ENCODE measurements at places on chromosomes 16 and 17. TPM values are rescaled to one million over a fixed set of nuclear protein-coding genes. Genes with fewer than 3 reads are reported as not detected.

DNA sequence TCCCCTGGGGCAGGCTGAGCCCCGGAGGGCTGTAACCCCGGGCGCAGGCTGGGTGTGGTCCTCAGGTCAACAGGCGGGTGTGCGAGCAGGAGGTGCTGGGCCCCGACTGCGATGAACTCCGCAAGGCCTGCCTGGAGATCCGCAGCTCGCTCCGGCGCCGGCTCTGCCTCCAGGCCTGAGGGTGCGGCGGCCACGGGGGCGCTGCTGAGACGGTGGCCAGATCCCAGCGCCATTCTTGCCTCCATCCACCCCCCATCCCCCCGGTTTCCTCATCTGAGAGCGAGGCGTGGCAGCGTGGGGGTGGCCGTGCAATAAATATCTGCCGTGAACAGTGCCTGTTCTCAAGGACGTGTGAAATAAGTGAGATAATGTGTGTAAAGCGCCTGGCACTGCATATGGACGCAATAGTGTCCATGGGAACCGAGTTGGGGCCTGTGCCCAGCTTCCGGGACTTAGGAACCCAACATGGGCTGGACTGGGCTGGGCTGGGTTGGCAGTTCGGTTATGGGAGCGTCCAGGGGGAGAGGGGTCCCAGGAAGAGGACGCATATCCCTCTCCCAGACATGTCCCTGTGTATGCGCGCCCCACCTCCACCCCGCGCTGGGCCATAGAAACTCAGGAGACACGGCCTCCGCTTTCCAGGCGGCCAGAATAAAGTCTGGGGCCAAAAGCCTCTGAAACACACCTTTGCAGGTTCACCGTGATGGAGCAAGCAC, 15.0 kb downstream of the ZNF213 start:
- DNase-seq = no peak

DNA sequence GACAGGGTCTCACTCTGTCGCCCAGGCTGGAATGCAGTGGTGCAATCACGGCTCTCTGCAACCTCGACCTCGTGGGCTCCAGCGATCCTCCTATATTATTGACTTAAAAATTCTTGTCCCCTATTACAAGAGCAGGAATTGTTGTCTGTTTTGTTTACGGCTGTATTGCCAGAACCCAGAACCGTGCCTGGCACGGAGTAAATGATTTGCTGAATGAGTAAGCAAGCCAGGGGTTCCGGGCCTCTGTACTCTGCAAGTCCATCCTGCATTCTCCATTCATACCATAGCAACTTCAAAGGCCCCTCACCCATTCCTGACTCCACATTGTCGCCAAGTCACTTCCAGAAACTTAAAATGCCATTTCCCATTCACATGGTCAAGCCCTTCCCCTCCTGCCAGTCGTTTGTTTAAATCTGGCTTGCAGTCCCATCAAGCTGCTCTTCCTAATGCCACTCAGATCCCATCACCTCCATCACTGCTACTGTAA, 6.9 kb downstream of the ADCY9 start:
- DNase-seq = no peak

GRCh38 chr17:35795007-35795870, at the start of gene MMP28:
Gene MMP28 (minus strand): TSS chr17:35795641. CDS start chr17:35795377, 264 bp downstream.
- DNase-seq = no peak

GRCh38 chr16:57537194-57537505, 779 bp upstream of the CCDC102A start:
- no peak for DNase-seq

GRCh38 chr17:81648013-81648706, 8.2 kb downstream of the PDE6G start:
- DNase-seq = no peak

DNA sequence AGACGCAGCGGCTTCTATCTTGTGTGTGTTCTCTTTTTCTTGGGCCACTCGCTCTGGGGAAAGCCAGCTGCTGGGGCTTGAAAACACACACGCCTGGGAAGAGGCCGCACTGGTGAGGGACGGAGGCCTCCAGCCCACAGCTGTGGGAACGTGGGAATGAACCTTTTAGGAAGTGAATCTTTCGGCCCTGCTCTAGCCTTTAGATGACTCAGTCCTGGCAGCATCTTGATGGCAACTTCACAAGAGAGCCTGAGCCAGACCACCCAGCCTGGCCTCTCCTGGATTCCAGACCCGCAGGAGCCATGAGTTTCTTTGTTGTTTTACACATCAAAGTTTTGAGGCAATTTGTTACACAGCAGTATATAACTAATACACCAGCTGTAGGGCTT, 2.2 kb upstream of the PDPK1 start:
- DNase-seq = no peak

YPEL2 gene
- 36.1 TPM for polyA plus RNA-seq

GRCh38 chr16:14324581-14324980, 253.5 kb downstream of the MRTFB start:
- DNase-seq = no peak

DNA sequence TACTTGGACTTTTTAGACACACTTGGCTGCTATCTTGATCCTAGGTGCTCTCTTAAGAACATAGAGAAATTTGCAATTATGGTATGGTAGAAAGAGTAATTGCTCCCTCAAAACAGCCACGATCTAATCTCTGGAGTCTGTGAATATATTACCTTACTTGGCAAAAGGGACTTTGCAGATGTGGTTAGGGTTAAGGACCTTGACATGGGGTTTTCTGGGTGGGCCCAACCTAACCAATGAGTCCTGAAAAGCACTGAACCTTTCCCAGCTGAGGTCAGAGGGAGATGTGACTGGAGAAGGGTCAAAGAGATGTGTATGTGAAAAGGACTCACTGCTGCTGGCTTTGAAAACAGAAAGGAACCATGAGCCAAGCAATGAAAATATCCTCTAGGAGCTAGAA, 26.7 kb upstream of the MED13 start:
- no peak for DNase-seq

TAC4 gene
- 0.67 TPM for polyA plus RNA-seq

CA4 gene
- 52.4 TPM for polyA plus RNA-seq

KCNJ2 gene
- polyA plus RNA-seq = 1.9 TPM

GRCh38 chr17:8518850-8519249, 83.2 kb downstream of the NDEL1 start:
- no peak for DNase-seq

GRCh38 chr16:66809765-66810164, 8.4 kb upstream of the TERB1 start:
- DNase-seq = no peak

GRCh38 chr17:57868007-57868909, 18.4 kb upstream of the MRPS23 start:
- DNase-seq = no peak

GRCh38 chr16:72473631-72474030, 301.7 kb upstream of the PMFBP1 start:
- DNase-seq = no peak

DNA sequence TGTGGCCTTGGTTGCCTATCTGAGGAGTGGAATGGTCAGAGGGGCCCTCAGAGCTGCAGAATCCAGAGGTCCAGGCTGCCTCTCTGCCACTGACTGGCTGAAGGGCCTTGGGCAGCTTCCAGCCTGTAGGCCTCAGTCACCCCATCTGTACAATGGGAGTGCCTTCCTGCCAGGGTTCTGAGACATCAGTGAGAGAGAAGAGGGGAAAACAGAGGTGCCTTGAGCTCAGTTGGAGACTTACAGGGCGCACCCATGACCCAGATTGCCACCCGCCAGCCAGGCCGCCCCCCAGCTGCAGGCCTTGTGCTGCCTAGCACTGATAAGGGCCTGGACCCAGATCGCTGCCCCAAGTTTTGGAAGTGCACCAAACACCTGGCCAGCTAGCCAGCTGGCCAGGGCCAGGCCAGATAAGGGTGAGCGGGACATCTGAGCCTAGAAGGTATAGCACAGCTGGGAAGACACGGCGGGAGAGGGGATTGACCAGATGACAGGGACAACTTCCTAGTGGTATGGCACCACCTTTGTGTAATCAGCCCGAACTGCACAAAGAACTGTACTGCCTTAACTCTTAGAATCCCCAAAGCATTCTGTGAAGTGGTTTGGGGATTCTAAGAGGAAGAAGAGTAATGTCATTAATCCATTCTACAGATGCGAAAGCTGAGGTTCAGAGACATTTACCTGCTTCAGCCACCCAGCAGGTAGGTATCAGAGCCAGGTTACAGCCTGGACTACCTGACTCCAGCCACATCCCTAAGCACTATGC, 1.4 kb downstream of the SLC4A1 start:
- no peak for DNase-seq

SLC47A1 gene
- 27.3 TPM for polyA plus RNA-seq

GRCh38 chr16:4089811-4090301, 26.4 kb downstream of the ADCY9 start:
- no peak for DNase-seq

- DNase-seq = no peak
These were observed 8.5 kb upstream of the ZFHX3 start for GRCh38 chr16:73056448-73056847.
